Psoas muscle (tissue), 8 donors: ENCODE measurements at places on chromosomes 3 and 15.

DNA sequence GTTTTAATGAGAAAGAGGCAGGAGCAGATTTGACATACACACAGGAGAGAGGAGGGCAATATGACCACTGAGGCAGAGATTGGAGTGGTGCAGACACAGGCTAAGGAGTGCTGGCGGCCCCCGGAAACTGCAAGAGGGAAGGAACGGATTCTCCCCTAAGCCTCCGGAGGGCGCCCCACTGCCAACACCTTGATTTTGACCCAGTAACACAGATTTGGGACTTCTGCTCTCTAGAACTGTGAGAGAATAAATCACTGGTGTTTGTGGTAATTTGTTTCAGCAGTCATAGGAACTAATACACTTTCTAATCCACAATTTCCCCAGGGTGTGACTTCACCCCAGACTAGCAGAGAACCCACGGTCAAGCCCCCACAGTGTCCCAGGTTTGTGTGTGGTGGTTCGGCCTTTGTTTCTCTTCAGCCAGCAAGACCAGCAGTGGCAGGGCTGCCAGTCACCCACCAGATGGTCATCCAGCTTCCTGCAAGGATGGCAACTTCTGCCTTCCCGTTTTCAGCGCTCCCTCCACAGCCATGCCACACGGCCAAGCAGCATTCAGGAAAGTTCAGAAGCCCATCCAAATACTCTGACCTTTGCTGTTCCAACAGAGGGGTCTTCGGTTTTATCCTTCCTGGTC, 23.6 kb upstream of the TSPAN3 start:
- no peak for DNase-seq

- no peak for DNase-seq
Observed at GRCh38 chr3:48514431-48515227, 10.7 kb upstream of the SHISA5 start.

DNA sequence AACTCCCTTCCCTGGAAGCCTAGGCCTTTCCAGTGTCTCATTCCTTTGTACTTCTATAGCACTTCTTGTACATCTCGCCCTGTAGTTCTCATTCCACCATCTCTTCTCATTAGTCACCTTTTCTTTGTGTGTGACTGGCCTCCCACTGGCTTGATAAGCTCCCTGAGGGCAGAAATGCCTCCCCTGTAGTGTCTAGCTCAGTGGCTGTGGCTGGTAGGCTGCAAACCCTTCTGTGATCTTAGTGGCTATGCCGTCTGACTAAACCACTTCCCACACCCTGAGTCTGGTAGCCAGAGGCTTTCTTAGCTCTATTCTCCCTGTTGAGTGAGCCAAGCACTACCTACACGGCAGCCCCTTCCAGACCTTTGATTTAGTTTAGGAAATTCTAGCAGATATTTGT, 24.4 kb upstream of the TNFAIP8L3 start:
- DNase-seq: no peak

- no peak for DNase-seq
Observed at GRCh38 chr15:33587773-33588172, 277.0 kb downstream of the RYR3 start.

- no peak for DNase-seq
Observed at GRCh38 chr3:150823277-150823676, 60.3 kb upstream of the SIAH2 start.
